ENCODE measurements at places on chromosomes 2 and 18. TPM values are rescaled to one million over a fixed set of nuclear protein-coding genes. Genes with fewer than 3 reads are reported as not detected.

DNA sequence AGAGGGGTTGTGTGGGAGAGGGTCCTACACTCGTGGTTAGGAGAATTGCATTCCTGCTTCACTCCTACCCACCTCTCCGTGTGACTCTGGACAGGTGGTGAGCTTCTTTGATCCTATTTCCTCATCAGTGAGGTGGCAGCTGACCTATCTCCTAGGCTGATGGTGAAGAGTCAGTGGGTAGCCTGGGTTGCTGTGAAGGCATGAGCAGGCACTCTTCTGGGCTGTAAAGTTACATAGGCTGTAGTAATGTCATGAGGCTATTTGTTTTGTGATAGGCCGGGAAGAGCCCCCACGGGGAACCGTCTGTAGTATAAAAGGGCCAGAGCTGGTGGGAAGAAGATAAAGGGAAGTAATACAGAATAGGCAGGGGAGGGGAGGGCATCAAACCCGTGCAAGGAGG is 83.8 kb downstream of the TMEM247 start:
- peak; percentile 47 for DNase-seq

- DNase-seq: peak; percentile 67
These were observed 346.3 kb downstream of the CELF4 start for GRCh38 chr18:37219257-37219656.

- DNase-seq: no peak
These were observed 1.2 kb upstream of the ARHGAP28 start for GRCh38 chr18:6728331-6728730.

Gene CYBRD1
- 4.7 TPM for total RNA-seq

- DNase-seq: no peak
These were observed 4.3 kb downstream of the ITPRID2 start for GRCh38 chr2:181895818-181896217.

- no peak for DNase-seq
These were observed 70.6 kb downstream of the RPE start for GRCh38 chr2:210072922-210073509.

DNA sequence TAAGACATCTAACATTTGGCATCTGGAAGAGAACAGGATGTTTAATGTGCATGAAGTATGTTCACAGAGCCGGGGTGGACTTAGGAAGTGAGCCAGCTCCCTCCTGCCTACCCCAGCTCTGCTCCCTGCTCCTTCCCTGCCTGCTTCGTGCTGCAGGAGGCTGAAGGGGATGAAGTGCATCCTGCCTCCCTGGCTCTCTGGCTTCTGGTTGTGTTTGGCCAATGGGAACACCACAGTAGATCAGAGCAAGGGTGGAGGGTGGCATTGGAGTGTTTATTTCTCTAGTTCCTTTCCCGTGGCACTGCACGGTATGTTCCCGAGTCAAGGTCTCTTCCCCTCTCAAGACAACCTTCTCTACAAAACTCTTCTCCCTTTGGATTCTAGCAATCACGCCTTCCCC is 379.9 kb downstream of the CLIP4 start:
- no peak for DNase-seq

GRCh38 chr2:234060236-234060635 is 9.7 kb downstream of the SPP2 start:
- DNase-seq: no peak

- peak; percentile 72 for DNase-seq
These were observed 113.7 kb downstream of the XRCC5 start for GRCh38 chr2:216222650-216223352.

DNA sequence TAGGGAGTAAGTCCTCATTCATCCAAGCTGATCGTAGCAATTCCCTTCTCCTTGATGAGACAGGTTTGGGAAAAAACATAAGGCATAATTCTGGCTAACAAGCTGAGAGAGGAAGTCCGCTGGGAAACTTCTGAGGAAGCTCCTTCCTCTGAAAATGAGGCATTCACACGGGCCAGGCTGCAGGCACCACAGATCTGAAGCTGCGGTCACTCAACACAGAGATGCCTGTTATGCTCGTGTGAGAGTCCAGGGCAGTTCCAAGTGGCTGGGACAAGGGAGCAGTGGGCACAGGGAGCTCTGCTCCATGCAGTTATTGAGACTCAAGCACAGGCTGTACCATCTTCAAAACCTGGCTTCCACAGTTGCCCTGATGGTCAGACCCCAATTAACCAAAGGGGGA is 200.9 kb upstream of the ID2 start:
- DNase-seq: no peak

Gene TXNDC2
- not detected for total RNA-seq

Data from endodermal cell (in vitro differentiated cells).